ENCODE measurements at places on chromosomes 6 and 20.
A peak's percentile ranks its signal among the peaks of the same experiment; 100 is the strongest.

DNA sequence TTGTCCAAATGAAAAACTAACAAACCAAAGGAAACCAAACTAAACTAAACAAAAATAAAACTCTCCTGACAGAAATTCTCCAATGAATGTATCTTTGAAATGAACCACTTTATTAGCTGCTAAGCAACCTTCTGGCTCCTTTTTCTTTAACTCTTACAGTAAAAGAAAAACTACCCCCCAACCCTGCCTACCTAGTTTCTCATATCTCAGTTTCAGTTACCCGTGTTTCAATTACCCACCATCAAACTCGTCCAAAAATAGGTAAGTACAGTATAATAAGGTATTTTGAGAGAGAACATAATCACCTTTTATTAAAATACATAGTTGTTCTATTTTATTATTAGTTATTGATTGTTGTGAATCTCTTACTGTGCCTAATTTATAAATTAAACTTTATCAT lies 177.4 kb upstream of the THEMIS start:
- no peak for DNase-seq

GRCh38 chr6:138107078-138107751 lies at the start of gene PERP:
Gene PERP, minus strand, starts transcription at chr6:138107419. Its CDS starts 79 bp downstream, at chr6:138107340.
- peak; percentile 63 for DNase-seq

- no peak for DNase-seq
Observed at GRCh38 chr20:13420625-13421024, 199.6 kb downstream of the ISM1 start.

- no peak for DNase-seq
Observed at GRCh38 chr6:21754891-21755290, 161.3 kb downstream of the SOX4 start.

GRCh38 chr20:53003420-53004154 lies 31.4 kb downstream of the TSHZ2 start:
- DNase-seq, result no peak
